ENCODE measurements at places on chromosomes 2 and 18. TPM values are rescaled to one million over a fixed set of nuclear protein-coding genes. Genes with fewer than 3 reads are reported as not detected.

DNA sequence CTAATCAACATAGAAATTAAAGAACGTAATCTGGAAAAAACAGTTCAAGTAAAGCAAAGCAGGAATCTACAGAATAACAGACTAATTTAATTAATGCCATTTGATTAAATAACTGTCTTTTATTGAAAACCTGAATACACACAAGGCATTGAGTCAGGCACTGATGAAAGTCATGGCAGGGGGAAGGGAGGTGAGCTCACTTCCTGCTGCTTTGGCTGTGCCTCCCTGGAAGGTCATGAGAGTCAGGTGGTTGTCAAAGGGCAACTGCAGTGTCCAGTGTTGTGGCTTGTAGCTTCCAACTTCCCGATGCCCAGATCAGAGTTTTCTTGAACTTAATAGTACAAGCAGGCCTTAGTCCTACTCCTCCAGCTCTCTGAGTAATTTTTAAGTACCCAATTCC is 180.9 kb downstream of the PID1 start:
- no peak for DNase-seq

GRCh38 chr2:38712871-38713270 is 38.3 kb downstream of the SRSF7 start:
- no peak for DNase-seq

DNA sequence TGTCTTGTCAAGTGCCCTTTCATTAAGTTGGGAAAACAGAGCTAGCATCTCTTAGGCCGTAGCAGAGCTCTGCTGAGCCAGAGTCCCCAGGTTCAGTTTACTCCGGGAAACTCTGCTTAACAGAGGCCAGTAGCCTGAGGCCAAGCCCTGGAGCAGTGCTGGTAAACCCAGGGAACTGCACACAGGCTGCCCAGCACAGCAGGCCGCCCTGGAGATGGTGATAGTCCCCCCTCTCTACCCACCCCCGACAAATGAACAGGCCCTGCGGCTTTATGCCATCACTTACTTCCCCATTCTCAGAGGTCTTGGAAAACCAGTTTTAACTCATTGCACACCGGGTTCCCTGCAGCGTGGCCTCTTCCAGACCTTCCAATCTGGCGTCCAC is 3.5 kb downstream of the CNNM4 start:
- DNase-seq = no peak

DNA sequence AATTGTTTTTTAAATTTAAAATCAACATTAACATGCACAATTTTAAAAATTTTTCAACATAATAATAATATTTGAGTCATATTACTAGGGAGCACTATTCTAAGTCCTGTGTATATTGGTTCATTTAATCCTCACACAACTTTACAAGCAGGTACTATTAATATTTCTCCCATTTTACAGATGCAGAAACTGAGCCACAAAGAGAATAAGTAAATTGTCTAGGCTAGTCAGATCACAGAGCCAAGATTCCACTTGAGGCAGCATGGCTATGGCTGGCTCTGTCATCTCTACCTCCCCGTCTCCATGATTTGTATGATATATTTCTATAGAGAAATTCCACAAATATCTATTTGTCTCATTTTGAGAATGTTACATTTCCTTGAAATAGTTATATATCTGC is 15.1 kb downstream of the CCNT2 start:
- DNase-seq = no peak

GRCh38 chr18:54191352-54191751 is 33.1 kb downstream of the MBD2 start:
- DNase-seq = no peak

DNA sequence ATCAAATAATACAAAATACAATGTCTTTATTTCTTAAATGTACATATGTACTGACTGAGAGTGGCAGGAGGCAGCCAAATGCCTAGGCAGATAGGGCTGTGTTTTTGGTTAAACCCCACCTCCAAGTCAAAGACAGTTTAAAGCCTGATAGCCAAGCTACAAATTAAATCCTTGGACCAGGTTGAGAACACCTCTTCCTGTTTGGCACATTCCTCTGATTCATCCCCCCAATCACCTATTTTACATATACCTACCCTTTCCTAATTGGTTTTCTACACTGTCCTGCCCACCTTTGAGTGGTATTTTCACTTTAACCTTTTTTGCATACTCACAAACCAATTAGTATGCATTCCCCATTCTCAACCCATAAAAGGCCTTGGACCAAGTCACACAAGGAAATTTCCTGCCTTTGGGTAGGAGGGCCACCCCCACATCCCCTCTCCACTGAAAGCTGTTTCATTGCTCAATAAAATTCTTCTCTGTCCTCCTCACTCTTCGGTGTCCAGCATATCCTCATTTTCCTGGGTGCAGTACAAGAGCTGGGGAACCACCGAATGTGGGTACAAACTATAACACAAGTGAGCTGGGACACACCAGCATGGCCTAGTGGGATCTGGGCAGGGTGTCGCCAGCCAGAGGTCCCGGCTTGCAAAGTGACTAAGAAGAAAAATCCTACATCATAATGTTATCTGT is 149.1 kb downstream of the UBE2E3 start:
- no peak for DNase-seq

Gene APCDD1
- total RNA-seq = not detected

Gene DPP4
- total RNA-seq = 13.5 TPM

Gene CCDC148
- total RNA-seq = not detected

Gene EPB41L3
- total RNA-seq = 1.2 TPM

Gene ASB18
- total RNA-seq = not detected
